ENCODE measurements at places on chromosomes 16 and 17. TPM values are rescaled to one million over a fixed set of nuclear protein-coding genes. Genes with fewer than 3 reads are reported as not detected.

The C17orf78 gene
- not detected for total RNA-seq

The NPIPA2 gene
- total RNA-seq = not detected

The CD79B gene
- total RNA-seq = 7.7 TPM

The IGF2BP1 gene
- 4.5 TPM for total RNA-seq

The MYLK3 gene
- 80.8 TPM for total RNA-seq

The KRTAP2-3 gene
- not detected for total RNA-seq

The CTRB2 gene
- total RNA-seq = not detected

The TVP23A gene
- total RNA-seq = 1.2 TPM

The NPIPA8 gene
- 3.5 TPM for total RNA-seq

The TNK1 gene
- 2.1 TPM for total RNA-seq

The CD300LB gene
- 0.31 TPM for total RNA-seq

The NPIPB6 gene
- total RNA-seq = not detected

The MYH13 gene
- 1.4 TPM for total RNA-seq

The SECTM1 gene
- 12.6 TPM for total RNA-seq

The PERCC1 gene
- not detected for total RNA-seq

The SLC6A2 gene
- 7.8 TPM for total RNA-seq

The GP1BA gene
- not detected for total RNA-seq

The RHBDL3 gene
- total RNA-seq = 1.6 TPM

The KRT27 gene
- total RNA-seq = not detected

The CCL3 gene
- 2.8 TPM for total RNA-seq

The ZNF385C gene
- 0.41 TPM for total RNA-seq

The CSH1 gene
- total RNA-seq = not detected

The DNAI2 gene
- total RNA-seq = 0.21 TPM

The PPP1R1B gene
- 7.1 TPM for total RNA-seq

The TUBB3 gene
- 23.4 TPM for total RNA-seq

The CFAP119 gene
- 2.2 TPM for total RNA-seq

The HOXB2 gene
- 4.1 TPM for total RNA-seq

The TMIGD1 gene
- not detected for total RNA-seq

The MT1E gene
- total RNA-seq = 16.3 TPM

The DNASE1L2 gene
- 1.3 TPM for total RNA-seq

Measured in tongue (tissue), 3 donors.